ENCODE measurements at places on chromosomes 3 and 15.

DNA sequence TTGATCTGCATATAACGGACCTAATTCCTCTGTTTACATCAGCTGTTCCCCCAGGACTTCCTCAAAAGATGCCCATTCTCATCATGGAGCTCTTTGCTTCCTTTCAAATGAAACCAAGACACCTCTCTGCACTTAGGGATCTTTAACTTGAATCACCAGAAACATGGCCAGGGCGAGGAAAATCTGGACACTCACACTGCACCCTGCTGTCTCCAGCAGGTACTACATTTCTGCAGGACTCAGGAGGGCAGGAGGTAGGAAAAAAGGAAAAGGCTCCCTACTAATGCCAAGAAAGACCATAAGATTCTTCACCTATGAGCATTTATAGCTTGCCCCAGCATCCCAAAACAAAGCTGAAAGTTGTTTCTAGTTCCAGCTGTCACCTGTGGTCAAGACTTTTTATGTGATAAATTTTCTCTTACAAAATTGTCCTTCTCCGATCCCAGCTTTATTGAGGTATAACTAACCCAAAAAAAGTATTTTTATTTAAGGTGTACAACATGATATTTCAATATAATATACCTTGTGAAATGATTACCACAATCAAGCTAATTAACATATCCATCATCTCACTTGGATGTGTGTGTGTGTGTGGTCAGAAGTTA, 87.3 kb upstream of the C15orf61 start:
- DNase-seq: no peak

GRCh38 chr15:68550498-68551295, 28.1 kb upstream of the CORO2B start:
- peak; percentile 73 for DNase-seq

- DNase-seq: no peak
Observed at GRCh38 chr3:14774431-14774830, 44.3 kb upstream of the FGD5 start.

DNA sequence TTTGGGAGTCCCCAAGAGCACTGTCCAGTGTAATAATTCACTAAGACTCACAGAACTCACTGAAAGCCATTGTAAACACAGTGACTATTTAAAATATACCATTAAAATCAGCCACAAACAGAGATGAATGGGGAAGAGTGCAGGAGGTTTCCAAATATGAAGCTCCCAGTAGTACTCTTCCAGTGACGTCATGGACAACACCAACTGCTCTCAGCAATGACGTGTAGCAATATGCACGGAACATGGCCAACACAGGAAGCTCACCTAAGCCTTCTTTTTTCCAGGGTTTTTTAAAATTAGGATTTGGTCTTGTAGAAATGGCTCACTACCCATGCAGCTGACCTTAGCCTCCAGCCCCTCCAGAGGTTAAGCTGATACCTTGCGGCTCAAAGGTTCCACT, 1224.1 kb upstream of the CADM2 start:
- DNase-seq: no peak
